NCI-H460 (cell line): ENCODE measurements at places on chromosomes 13 and 19. TPM values are rescaled to one million over a fixed set of nuclear protein-coding genes. Genes with fewer than 3 reads are reported as not detected.

The CEACAM5 gene
- not detected in 2 replicates for total RNA-seq

GRCh38 chr13:74200081-74200480 is 65.9 kb upstream of the KLF12 start:
- DNase-seq = no peak

The ZNF813 gene
- not detected in 2 replicates for total RNA-seq

The TMEM238 gene
- total RNA-seq = 0.97 and 2.0 TPM in 2 replicates

The CFAP97D2 gene
- total RNA-seq = not detected in 2 replicates

GRCh38 chr19:54391589-54392061 is 23.6 kb upstream of the TTYH1 start:
- DNase-seq = no peak

DNA sequence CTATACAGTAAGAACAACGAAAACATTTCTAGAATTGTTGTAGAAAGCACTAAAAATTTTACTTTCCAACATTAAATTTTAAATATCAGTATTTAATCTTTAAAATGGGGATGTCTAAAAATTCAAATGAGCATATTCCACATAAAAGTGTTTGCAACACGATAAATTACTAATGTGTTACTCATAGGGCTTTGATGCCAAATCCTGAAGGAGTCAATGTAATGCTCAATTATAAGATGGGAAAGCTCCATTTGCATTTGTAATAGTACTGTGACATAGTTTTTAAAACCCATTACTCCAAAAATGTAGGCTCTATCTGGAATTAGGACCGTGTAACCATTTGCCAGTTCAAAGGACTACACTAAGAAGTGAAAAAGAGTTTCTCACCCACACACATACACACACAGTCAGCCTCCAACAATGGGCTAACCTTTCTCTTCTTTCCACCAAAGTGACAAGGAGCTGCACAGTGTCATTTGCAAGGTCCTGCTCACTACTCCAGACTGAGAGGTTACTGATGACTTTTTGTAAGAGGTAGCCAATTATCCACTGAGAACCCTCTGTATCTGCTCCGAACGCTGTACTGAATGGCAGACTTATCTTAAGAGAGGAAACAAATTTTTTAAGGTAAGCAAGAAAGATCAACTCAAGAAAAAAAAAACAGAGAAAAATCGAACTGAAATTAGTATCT is 26.1 kb upstream of the EEF1AKMT1 start:
- DNase-seq = no peak

DNA sequence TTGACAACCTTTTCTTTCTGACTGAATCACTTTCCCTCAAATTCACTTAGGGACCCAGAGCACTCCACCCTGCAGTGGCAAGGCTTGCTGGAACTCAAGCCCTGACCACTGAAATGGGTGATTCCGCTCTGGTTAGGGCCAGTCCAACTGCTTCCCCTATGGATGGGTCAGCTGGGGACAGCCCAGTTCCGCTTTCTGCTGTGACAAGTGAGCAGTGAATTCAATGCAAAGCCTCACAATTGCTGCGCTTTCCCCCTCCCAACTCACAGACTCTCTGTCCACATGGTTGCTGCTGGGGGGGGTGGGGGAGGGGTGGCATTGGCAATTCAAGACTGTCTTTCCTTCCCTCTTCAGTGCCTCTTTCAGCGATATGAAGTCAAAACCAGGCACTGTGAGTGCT is 18.7 kb downstream of the CD70 start:
- no peak for DNase-seq
